ENCODE measurements at places on chromosomes 1 and 21. TPM values are rescaled to one million over a fixed set of nuclear protein-coding genes. Genes with fewer than 3 reads are reported as not detected.
A peak's percentile ranks its signal among the peaks of the same experiment; 100 is the strongest.

GRCh38 chr1:85998105-85998855 is 158.3 kb downstream of the COL24A1 start:
- DNase-seq, result no peak
- no peaks in the 10 kb centered on the region for H3K36me3 ChIP-seq
- no peaks in the 10 kb centered on the region for H3K27me3 ChIP-seq
- H3K4me3 ChIP-seq, result no peak overlapping the region

DNA sequence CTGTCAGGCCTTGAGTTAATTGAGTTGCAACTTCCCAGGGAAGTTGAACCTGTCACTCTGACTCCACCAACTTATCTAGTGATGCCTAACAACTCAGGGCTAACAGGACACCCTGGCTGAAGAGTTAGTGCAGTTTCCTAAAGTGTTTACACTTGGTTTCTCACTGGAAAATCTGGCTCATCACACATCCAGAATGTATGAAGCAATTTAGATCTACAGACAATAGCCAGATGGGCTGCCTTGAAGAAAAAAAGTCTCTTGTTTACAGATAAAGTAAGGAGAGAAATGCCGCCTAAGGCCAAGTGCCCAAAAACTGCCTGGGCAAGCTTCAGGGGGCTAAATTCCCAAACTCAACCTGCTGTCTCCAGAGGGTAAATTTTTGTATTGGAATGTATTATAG is 446.3 kb upstream of the NCAM2 start:
- no peak overlapping the region for H3K27ac ChIP-seq
- H3K4me3 ChIP-seq, result no peak overlapping the region
- no peak for DNase-seq

DNA sequence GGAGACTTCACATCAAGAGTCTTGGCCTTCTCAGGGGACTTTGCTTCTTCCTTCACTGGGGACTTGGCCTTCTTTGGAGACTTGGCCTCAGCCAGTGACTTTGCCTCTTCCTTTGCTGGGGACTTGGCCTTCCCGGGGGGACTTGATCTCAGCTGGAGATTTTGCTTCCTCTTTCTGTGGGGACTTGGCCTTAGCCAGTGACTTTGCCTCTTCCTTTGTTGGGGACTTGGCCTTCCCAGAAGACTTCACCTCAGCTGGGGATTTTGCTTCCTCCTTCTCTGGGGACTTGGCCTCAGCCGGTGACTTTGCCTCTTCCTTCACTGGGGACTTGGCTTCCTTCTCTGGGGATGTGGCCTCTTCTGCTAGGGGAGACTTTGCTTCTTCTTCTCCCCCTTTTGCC is 13.5 kb upstream of the CD2 start:
- DNase-seq, result no peak
- H3K4me3 ChIP-seq, result peak overlapping the region; percentile 76
- no peaks in the 10 kb centered on the region for H3K27me3 ChIP-seq
- peak overlapping the region; percentile 100 for H3K27ac ChIP-seq
- H3K4me1 ChIP-seq, result peaks cover 54% of the 10 kb centered on the region

DNA sequence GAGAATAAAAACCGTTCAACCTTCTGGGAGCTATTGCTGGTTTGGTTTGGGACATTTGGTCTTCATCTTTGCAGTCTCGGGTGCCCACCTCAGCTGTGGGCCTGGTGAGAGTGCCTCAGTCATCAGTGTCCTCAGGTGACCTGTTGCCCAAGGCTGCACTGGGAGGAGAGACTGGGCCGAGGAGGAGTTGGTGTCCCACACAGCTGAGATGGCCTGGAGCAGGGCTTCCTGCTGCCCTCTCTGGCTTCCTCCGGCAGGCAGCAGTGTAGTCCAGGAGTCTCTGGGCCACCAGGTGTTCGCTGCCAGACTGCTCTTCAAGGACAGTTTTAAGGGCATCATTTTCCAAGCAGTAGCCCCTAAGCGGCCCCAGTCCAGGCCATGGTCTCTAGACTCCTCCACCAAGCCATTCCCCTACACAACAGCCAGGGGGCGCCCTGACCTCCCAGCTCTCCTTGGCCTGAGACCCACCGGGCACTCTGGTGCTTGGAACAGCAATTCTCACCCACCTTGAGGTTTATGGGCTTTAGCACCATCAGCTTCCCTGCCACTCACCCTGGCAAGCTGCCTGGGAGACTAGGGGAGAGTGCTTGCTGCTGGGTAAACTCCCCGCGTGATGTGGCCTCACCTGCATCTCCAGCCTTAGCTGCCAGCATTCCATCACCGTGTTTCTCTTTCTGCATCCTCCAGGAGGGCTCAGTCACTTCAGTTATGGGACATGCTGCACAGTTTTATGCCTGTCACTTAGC is 9.1 kb upstream of the SYTL1 start:
- H3K27me3 ChIP-seq, result no peaks in the 10 kb centered on the region
- peaks cover 54% of the 10 kb centered on the region for H3K36me3 ChIP-seq
- H3K27ac ChIP-seq, result peak overlapping the region; percentile 60
- H3K4me3 ChIP-seq, result no peak overlapping the region
- peaks cover 28% of the 10 kb centered on the region for H3K4me1 ChIP-seq

DNA sequence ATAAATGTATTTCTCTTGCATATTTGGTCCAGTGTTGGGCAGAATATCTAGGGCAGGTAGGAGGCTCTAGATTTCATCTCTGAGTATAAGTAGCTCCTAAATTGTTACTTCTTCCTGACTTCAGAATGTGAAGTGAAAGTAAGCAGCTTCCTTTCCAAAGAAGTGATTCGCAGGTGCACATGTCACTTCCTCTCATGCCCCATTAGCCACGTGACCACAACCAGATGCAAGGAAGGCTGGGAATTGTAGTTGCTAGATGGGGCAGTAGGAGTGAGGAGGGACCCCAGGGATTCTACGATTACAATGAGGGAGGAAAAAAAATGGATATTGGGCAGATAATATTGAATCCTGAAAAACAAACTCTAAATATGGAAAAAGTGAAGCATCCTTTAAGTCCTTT is 113.2 kb upstream of the CYYR1 start:
- peak; percentile 70 for DNase-seq
- H3K36me3 ChIP-seq, result no peaks in the 10 kb centered on the region
- no peak overlapping the region for H3K27ac ChIP-seq
- H3K4me3 ChIP-seq, result no peak overlapping the region
- H3K4me1 ChIP-seq, result peaks cover 3% of the 10 kb centered on the region
- no peaks in the 10 kb centered on the region for H3K27me3 ChIP-seq

GRCh38 chr1:86741947-86742572 is 37.7 kb downstream of the SH3GLB1 start:
- H3K4me1 ChIP-seq, result peaks cover 4% of the 10 kb centered on the region
- no peak overlapping the region for H3K27ac ChIP-seq
- no peak overlapping the region for H3K4me3 ChIP-seq
- H3K27me3 ChIP-seq, result no peaks in the 10 kb centered on the region
- H3K36me3 ChIP-seq, result peaks cover 26% of the 10 kb centered on the region

DNA sequence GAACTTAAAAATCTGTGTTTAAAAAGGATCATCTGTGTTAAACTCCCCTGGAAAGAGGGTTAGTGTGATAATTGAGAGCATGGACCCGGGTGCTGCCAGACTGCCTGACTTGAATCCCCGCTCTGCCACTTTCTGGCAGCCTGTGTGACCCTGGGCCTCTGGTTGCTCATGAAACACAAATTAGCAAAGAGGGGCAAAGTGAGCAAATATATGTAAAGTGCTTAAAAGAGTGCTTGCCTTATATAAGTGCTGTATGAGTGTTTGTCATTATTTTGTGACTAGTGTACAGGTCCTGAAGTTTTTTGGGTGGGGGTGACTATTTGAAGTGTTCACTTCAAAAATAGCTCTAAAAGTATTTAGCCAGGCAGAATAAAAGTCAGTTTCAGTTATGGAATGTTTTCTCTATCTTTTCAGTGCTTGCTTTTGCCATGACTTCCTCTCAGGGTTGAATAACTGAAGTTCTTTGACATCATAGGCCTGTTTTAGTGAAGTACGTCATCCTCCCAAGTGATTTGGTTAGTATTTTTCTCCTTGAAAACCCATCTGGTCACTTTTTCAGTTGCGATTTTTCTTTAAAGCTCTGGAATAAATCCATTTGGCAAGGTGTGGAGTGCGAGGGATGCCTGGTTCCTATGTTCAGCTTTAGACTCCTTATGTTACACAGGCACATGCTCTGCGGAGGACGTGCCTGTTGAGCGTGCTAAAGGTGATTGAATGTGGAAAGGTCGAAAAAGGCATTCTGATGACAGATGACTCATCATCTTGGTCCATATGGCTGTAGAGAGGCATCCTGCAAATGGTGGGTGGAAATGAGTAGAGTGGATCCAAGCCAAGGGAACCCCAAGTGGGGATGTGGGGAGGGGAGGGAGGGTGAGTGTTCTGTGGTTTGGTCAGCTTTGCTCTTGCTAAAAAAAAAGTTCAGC is 47.8 kb downstream of the AK4 start:
- H3K36me3 ChIP-seq, result peaks cover 58% of the 10 kb centered on the region
- peaks cover 30% of the 10 kb centered on the region for H3K4me1 ChIP-seq
- H3K27me3 ChIP-seq, result no peaks in the 10 kb centered on the region
- no peak overlapping the region for H3K4me3 ChIP-seq
- peak overlapping the region; percentile 9 for H3K27ac ChIP-seq

GRCh38 chr1:230848235-230848634 is 20.1 kb downstream of the C1orf198 start:
- H3K27ac ChIP-seq, result no peak overlapping the region
- H3K27me3 ChIP-seq, result no peaks in the 10 kb centered on the region
- peaks cover 2% of the 10 kb centered on the region for H3K4me1 ChIP-seq
- no peak for DNase-seq
- no peak overlapping the region for H3K4me3 ChIP-seq
- H3K36me3 ChIP-seq, result peaks cover 3% of the 10 kb centered on the region

DNA sequence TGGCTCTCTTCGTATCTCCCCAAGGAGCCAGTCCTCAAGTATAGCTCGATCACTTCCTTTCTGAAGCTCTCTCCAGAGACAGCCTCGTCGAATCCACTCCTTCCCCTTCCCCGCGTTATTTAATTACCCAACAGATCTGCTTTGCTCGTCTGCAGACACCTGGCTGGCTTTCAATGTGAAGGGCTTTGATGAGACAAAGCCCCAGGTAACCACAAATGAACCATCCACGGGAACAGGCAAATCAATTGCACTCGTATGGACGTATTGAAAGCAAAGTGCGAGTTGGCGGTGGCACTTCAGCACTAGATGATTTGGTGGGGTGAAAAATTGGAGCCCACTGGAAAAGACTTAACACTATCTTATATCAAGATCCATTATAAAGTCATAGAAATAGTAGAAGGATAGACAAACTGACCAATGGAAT is 364 bp upstream of the BCAR3 start:
- H3K4me3 ChIP-seq, result peak overlapping the region; percentile 84
- peak; percentile 61 for DNase-seq
- peaks cover 8% of the 10 kb centered on the region for H3K4me1 ChIP-seq
- peak overlapping the region; percentile 35 for H3K27ac ChIP-seq

- no peaks in the 10 kb centered on the region for H3K4me1 ChIP-seq
- no peak overlapping the region for H3K27ac ChIP-seq
- H3K4me3 ChIP-seq, result no peak overlapping the region
- no peak for DNase-seq
Observed at GRCh38 chr1:113530021-113530420, 139.7 kb downstream of the MAGI3 start.

DNA sequence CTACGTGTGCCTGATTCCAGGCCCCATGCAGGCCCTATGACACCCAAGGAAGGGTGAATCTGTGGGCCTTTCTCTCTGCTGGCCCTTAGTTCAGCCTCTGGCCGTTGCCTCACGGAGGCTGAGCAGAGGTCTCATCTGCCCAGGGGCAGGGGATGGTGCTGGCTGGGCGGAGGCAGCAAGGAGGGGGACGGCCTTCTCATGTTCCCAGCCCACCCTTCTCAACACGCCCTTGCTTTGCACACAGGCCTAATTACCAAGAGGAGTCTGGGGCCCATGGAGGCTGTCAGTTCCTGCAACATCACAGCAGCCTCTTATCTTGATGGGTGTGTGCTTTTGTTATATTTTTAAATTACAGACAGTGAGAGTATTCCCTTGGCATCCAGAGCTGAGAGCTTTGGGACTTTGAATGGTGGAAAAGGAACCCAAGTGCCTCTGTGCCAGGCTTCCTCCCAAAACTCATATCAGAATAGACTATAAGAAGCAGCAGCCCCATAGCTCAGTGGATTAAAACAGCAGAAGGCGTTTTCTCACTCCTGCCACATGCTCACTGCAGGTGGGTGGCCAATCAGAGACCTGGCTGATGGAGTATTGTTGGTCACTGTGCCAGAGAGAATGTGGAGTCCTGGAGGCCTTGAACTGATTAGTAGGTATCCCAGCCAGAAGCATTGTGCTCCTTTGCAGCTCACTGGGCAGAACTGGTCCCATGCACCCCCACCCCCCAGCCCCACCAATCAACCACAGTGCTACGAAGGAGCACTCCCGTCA is 164.9 kb downstream of the CAMTA1 start:
- DNase-seq, result no peak
- H3K27me3 ChIP-seq, result peaks cover 3% of the 10 kb centered on the region
- H3K4me3 ChIP-seq, result no peak overlapping the region

DNA sequence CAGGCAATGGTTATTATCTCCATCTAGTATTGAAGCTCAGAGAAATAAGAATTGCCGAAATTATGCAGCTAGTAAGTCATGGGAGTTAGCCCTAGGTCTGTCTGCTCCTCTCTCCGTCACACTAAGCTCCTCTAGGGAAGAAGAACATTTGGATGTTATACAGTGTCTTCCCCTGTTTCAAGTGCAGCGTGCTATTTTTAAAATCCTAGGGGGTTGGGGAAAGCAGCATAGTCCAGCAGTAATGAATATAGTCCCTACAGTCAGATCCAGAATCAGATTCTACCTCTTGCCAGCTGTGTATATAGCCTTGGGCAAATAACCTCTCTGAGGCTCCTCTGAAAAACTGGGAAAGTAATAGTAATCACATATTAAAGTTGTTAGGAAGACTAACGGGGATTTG is 44.5 kb upstream of the OSBPL9 start:
- H3K4me1 ChIP-seq, result peaks cover 53% of the 10 kb centered on the region
- no peak overlapping the region for H3K27ac ChIP-seq
- H3K4me3 ChIP-seq, result no peak overlapping the region
- H3K36me3 ChIP-seq, result peaks cover 4% of the 10 kb centered on the region

DNA sequence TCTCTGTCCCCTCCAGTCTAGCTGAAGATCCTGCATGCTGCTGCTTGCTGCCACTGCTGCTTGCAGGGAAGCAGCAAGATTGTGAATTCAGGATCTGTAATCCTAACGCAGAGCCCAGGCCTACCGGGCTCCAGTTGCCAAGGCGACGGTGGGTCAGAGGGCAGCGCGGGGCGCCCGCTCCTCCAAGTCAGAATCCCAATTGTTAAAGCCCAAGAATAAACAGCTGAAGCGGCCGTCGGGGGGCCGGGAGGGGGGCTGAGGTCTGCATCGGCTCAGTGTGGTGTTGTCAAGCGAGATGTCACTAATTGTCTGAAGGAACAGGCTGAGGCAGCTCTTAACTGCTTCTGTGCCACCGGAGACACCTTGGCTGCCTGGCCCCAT is 36.8 kb downstream of the AHDC1 start:
- no peak overlapping the region for H3K4me3 ChIP-seq
- peaks cover 25% of the 10 kb centered on the region for H3K4me1 ChIP-seq
- no peak for DNase-seq
- no peaks in the 10 kb centered on the region for H3K27me3 ChIP-seq
- peaks cover 4% of the 10 kb centered on the region for H3K36me3 ChIP-seq

The GPR3 gene
- total RNA-seq, result 3.3 TPM

The TMEM82 gene
- total RNA-seq, result not detected

The PLCH2 gene
- total RNA-seq, result 2.8 TPM

The TRIM67 gene
- not detected for total RNA-seq

The ILDR2 gene
- total RNA-seq, result 10.3 TPM

The SYDE2 gene
- 1.4 TPM for total RNA-seq

The HTR6 gene
- total RNA-seq, result not detected

The NOTCH2NLA gene
- total RNA-seq, result 32.5 TPM

The KCND3 gene
- total RNA-seq, result not detected

All from activated CD4-positive, alpha-beta T cell treated with anti-CD3 and anti-CD28 coated beads, Interleukin-2, amount 10 ng/mL, durations not matched to agents 24 days and 14 days (primary cell).